Endothelial cell of umbilical vein (primary cell): ENCODE measurements at places on chromosomes 6 and 20. TPM values are rescaled to one million over a fixed set of nuclear protein-coding genes. Genes with fewer than 3 reads are reported as not detected.

The EEF1E1 gene
- total RNA-seq = 58.1 and 62.4 TPM in 2 replicates

The ULBP2 gene
- total RNA-seq = 7.0 and 14.0 TPM in 2 replicates

The PCED1A gene
- total RNA-seq = 18.7 and 20.1 TPM in 2 replicates

The FOXS1 gene
- total RNA-seq = not detected in 2 replicates

The ADGB gene
- not detected in 2 replicates for total RNA-seq

The RNF146 gene
- 43.8 and 48.1 TPM in 2 replicates for total RNA-seq

The JPH2 gene
- total RNA-seq = not detected in 2 replicates

The RALGAPA2 gene
- total RNA-seq = 39.7 and 46.8 TPM in 2 replicates

The ABHD16B gene
- not detected in 2 replicates for total RNA-seq

The CD109 gene
- total RNA-seq = 86.2 and 107 TPM in 2 replicates

The DUSP15 gene
- total RNA-seq = 0.62 TPM in 1 of 2 replicates, not detected in the other

The GSTA2 gene
- total RNA-seq = not detected in 2 replicates

The ULBP1 gene
- total RNA-seq = 0.33 and 2.3 TPM in 2 replicates

The HUS1B gene
- total RNA-seq = 1.2 and 1.8 TPM in 2 replicates

The COL12A1 gene
- total RNA-seq = 89.1 and 102 TPM in 2 replicates

The BMP5 gene
- not detected in 2 replicates for total RNA-seq

The ADTRP gene
- 3.3 and 5.6 TPM in 2 replicates for total RNA-seq

The FAM162B gene
- total RNA-seq = not detected in 2 replicates

The VNN1 gene
- total RNA-seq = not detected in 2 replicates

The SYCP2L gene
- not detected in 2 replicates for total RNA-seq

The DEFB124 gene
- not detected in 2 replicates for total RNA-seq

The REM1 gene
- total RNA-seq = not detected in 2 replicates

The MOCS1 gene
- 10.3 and 12.8 TPM in 2 replicates for total RNA-seq

The BPIFB1 gene
- not detected in 2 replicates for total RNA-seq

The CDH26 gene
- total RNA-seq = not detected in 2 replicates

The RAMACL gene
- total RNA-seq = 4.0 and 5.3 TPM in 2 replicates

The SEL1L2 gene
- total RNA-seq = not detected in 2 replicates

The LPA gene
- not detected in 2 replicates for total RNA-seq

The FAM83C gene
- not detected in 2 replicates for total RNA-seq

The ZC2HC1B gene
- total RNA-seq = not detected in 2 replicates

The TXLNB gene
- total RNA-seq = 0.18 and 0.28 TPM in 2 replicates

The BPI gene
- not detected in 2 replicates for total RNA-seq

The HLA-DRB5 gene
- not detected in 2 replicates for total RNA-seq

The TCF21 gene
- not detected in 2 replicates for total RNA-seq

The ZKSCAN8 gene
- 19.7 and 21.2 TPM in 2 replicates for total RNA-seq

The LST1 gene
- 1.00 and 2.0 TPM in 2 replicates for total RNA-seq

The NRSN1 gene
- total RNA-seq = not detected in 2 replicates

The TINAG gene
- 0.21 TPM in 1 of 2 replicates, not detected in the other for total RNA-seq

The MYT1 gene
- total RNA-seq = not detected in 2 replicates

The TUBB2B gene
- 3.6 and 8.3 TPM in 2 replicates for total RNA-seq

The MYLK4 gene
- 0.32 and 0.62 TPM in 2 replicates for total RNA-seq

The DST gene
- 206 and 253 TPM in 2 replicates for total RNA-seq

The SAMD3 gene
- not detected in 2 replicates for total RNA-seq

The PLCB1 gene
- 38.6 and 53.4 TPM in 2 replicates for total RNA-seq

The TMEM181 gene
- 33.5 and 34.5 TPM in 2 replicates for total RNA-seq
